Stimulated activated CD8-positive, alpha-beta memory T cell treated with anti-CD3 and anti-CD28 coated beads, Interleukin-4, amount 100 ng/mL, for 1 hour (primary cell): ENCODE measurements at places on chromosomes 4 and X.

DNA sequence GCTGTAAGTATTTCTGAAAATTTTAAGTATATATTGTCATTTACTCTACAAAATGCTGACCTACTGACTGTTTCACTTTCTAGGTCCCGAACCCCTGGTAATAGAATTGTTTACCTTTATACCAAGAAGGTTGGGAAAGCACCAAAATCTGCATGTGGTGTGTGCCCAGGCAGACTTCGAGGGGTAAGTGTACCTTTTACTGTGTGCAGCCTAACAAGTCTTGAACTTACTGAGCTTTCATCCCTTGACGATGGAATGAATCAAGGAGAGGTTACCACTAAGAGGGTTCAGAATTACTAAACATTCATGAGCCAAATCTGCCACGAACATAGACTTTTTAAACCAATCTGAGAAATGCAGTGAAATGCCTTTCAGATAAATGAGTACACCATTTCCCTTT lies 1.6 kb downstream of the RPL34 start:
- no peak for DNase-seq

GRCh38 chr4:139740531-139741041 lies 75.0 kb downstream of the MGST2 start:
- DNase-seq = no peak

DNA sequence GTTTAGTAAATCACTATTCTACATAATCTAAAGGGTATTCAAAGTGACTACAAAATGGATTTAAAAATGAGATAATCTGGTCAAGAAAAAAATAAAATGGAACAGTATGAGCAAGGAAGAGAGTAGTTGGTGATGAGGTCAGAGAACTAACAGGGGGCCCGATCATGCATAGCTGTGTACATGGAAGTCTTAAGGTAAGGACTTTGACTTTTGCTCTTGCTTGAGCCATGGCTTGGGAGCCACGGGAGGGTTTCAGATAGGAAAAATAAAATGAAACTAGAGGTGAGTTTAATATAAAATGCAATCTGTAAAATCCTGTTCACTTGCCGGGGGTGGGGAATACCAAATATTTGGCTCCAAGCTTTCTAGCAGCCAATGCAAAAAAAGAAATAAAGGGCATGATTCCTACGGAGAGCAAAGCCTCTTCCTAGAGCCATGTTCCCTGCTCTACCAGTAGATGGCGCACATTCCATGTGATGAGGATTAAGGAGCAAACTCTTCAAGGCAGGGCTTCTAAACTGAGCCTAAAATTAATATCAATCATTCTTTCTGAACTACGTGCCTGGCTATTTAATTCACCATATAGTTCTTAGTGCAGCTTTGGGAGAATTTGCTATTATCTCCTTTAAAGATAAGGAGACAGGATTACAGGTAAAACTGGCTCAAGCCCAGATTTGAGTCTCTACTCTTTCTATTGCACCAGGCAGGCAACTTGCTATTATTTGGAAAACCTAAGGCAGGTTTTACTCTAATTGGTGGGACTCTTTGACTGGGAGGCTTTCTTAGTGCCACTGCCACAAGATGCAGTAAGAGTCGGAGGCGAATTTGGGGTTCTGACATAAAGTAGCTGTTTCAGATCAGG lies 6.8 kb upstream of the CLCN5 start:
- DNase-seq = no peak

DNA sequence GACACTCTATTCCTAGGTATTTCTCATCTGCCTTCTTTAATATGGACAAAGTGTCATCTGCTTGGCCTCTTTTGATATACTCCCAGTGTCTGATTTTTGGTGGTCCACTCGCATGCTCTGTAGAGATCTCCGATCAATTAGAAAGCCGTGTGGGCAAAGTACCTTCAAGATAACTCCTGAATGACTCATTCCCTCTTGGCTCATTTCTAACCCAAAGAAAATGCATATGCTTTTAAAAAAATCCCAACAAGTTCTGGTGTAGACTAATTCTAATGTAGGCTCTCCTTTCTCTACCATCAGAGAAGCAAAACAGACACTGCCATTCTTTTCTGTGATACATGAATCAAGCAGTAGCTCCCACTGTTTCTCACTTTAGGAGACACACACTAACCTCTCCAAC lies 714.9 kb upstream of the ADGRL3 start:
- DNase-seq = no peak

DNA sequence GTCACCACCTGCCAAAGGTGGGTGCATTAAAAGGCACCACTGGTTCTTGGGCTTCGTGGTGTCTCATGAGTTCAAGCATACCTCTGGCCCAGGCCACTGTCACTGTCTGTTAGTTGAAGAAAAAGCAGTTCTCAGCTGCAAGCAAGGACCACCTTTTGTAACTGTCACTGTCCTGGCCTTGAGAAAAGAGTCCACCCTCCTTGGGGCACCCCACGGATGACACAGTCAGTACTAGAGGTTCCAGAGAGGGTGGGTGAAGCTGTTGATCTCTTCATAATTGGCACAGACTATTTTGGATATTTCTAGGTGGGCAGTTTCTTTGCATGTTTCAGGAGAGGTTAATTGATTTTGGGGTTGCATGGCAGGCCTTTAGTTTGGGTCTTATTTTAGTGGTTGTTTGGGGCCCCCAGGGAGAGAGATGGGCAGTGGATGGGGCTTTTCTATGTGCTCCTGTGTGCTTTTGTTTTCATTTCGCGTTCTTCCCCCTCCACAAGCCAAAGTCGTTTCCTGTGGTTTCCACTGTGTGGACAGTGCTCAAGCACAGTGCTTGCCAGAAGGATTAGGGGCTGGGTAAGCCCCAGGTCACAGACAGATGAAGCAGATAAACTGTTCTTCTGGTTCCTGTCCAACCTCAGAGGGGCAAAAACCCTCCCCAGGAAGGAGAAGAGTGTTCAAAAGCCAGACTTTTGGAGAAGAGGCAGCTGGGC lies 156.2 kb upstream of the PPP1R2C start:
- DNase-seq = no peak

GRCh38 chr4:81508411-81509185 lies 36.9 kb upstream of the RASGEF1B start:
- no peak for DNase-seq

DNA sequence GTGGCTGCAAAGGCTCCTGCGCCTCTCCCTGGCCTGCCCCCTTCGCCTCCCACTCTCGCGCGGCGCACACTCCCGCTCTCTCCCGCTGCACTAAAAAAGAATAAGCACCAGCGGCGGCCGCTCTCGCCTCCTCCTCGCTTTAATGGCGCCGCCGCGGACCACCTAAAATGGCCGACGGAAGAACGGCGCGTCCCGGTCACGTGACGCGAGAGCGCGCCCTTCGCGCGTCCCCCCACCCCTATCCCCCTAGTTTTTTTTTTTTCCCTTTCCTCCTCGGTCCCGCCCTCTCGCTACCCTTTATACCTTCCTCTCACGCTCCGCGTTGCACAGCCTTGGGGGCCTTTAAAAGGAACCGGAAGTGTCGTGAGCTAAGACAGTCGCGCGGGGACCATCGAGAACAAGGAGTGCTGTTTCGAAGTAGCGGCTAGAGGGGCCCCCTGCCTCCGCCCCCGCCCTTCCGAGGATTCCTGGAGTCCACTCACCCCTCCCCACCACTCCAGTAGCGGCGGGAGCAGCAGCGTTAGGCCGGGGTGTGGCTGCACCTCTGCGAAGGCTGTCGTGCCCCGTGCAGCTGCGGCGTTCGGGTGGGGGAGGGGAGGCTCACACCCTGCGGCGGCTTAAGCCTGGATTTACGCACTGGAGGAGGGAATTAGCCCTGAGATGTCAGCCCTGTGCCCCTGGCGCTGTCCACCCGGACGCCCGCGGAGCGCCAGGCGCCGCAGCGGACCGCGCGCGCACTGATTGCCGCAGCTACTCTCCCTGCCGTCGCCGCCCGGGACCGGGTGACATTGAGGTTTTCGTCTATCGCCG lies at the start of gene HNRNPD:
Gene HNRNPD (minus strand): TSS at position 176 of the 810 bp plus-strand sequence. CDS start 313 bp downstream, outside the sequence.
- peak; percentile 69 for DNase-seq
